ENCODE measurements at places on chromosomes 2 and 18. TPM values are rescaled to one million over a fixed set of nuclear protein-coding genes. Genes with fewer than 3 reads are reported as not detected.

Gene GPR148
- not detected for total RNA-seq

Gene SAG
- not detected for total RNA-seq

Gene HJURP
- total RNA-seq = 5.8 TPM

Gene SCYGR4
- not detected for total RNA-seq

Gene ERICH2
- 3.1 TPM for total RNA-seq

Gene SCN3A
- 0.33 TPM for total RNA-seq

Measured in fibroblast of lung (primary cell).